ENCODE measurements at places on chromosomes 12 and 14. TPM values are rescaled to one million over a fixed set of nuclear protein-coding genes. Genes with fewer than 3 reads are reported as not detected.

The LDHB gene
- total RNA-seq: 2,384 TPM

GRCh38 chr12:133222211-133222610 is 13.5 kb downstream of the ANHX start:
- no peak overlapping the region for H3K27ac ChIP-seq
- H3K36me3 ChIP-seq: no peaks in the 10 kb centered on the region
- no peaks in the 10 kb centered on the region for H3K4me1 ChIP-seq
- no peak overlapping the region for H3K4me3 ChIP-seq

The KCNK10 gene
- not detected for total RNA-seq

- no peak overlapping the region for H3K27ac ChIP-seq
- no peak overlapping the region for H3K4me3 ChIP-seq
- no peaks in the 10 kb centered on the region for H3K36me3 ChIP-seq
- H3K4me1 ChIP-seq: peaks cover 49% of the 10 kb centered on the region
Observed at GRCh38 chr14:76917745-76918255, 91.6 kb downstream of the LRRC74A start.

DNA sequence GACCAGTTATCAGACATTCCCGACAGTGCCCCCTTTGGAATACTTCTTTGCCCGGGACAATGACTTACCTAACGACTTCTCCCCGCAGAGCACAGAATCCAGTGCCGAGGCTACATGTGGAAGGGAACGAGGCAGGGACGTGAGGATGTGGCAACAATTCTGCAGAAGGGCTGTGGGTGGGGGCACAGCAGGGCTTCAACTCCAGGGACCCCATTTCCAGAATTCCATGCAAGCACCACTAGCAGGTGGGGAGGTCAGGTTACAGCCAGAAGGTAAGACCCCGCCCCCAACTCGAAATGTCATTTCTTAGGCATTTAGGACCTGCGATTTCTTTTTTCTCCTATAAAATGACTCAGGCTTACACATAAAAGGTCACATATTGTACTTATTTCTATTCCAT is 207.9 kb downstream of the TMEM132C start:
- H3K4me3 ChIP-seq: no peak overlapping the region
- H3K36me3 ChIP-seq: no peaks in the 10 kb centered on the region
- H3K27me3 ChIP-seq: peaks cover 4% of the 10 kb centered on the region
- DNase-seq: no peak

- no peak for DNase-seq
- peaks cover 10% of the 10 kb centered on the region for H3K4me1 ChIP-seq
- peak overlapping the region; percentile 80 for H3K4me3 ChIP-seq
Observed at GRCh38 chr14:50395448-50395847, 1.2 kb downstream of the CDKL1 start.

DNA sequence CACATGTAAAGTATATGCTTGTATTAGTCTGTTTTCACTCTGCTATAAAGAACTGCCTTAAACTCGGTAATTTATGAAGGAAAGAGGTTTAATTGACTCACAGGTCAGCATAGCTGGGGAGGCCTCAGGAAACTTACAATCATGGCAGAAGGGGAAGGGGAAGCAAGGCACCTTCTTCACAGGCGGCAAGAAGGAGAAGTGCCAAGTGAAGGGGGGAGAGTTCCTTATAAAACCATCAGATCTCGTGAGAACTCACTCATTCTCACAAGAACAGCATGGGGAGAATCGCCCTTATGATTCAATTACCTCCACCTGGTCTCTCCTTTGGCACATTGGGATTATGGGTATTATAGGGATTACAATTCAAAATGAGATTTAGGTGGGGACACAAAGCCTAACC is 229.5 kb upstream of the PLXNC1 start:
- H3K36me3 ChIP-seq: no peaks in the 10 kb centered on the region
- DNase-seq: no peak
- no peaks in the 10 kb centered on the region for H3K4me1 ChIP-seq
- H3K4me3 ChIP-seq: no peak overlapping the region
- H3K27ac ChIP-seq: no peak overlapping the region
- H3K27me3 ChIP-seq: no peaks in the 10 kb centered on the region

GRCh38 chr14:72169521-72169920 is 237.3 kb downstream of the RGS6 start:
- no peaks in the 10 kb centered on the region for H3K36me3 ChIP-seq
- peak; percentile 23 for DNase-seq
- H3K27ac ChIP-seq: no peak overlapping the region
- no peak overlapping the region for H3K4me3 ChIP-seq

The TSPAN31 gene
- total RNA-seq: 7.5 TPM

The KLRF1 gene
- not detected for total RNA-seq

The KRT77 gene
- total RNA-seq: not detected

The SOCS4 gene
- 20.8 TPM for total RNA-seq

The LRP1 gene
- total RNA-seq: 1.9 TPM
